A549 treated with CORT108297 at 1 μM for 4 hours (cell line): ENCODE measurements at places on chromosomes 3 and 15. TPM values are rescaled to one million over a fixed set of nuclear protein-coding genes. Genes with fewer than 3 reads are reported as not detected.

The NANOGP8 gene
- total RNA-seq, result not detected in 5 replicates

The FETUB gene
- total RNA-seq, result 0.10 to 0.25 TPM (median 0.16 TPM) in 4 of 5 replicates, not detected in the other

The PPM1L gene
- 0.46 to 0.69 TPM (median 0.61 TPM) in 5 replicates for total RNA-seq

The CAV3 gene
- total RNA-seq, result 0.14 TPM in 1 of 5 replicates, not detected in the others

The HYKK gene
- total RNA-seq, result 5.8 to 6.7 TPM (median 6.1 TPM) in 5 replicates

The TMC3 gene
- total RNA-seq, result not detected in 5 replicates

The PRSS50 gene
- total RNA-seq, result not detected in 5 replicates

The DZIP1L gene
- total RNA-seq, result 5.6 to 8.2 TPM (median 7.9 TPM) in 5 replicates

The CNTN6 gene
- total RNA-seq, result not detected in 5 replicates

The SYNPR gene
- total RNA-seq, result not detected in 5 replicates

The FOXB1 gene
- total RNA-seq, result not detected in 5 replicates

The CLSTN2 gene
- total RNA-seq, result 0.02 to 0.05 TPM (median 0.03 TPM) in 5 replicates

The FAM107A gene
- total RNA-seq, result not detected in 5 replicates

The RYK gene
- 26.1 to 37.5 TPM (median 29.5 TPM) in 5 replicates for total RNA-seq

The CFAP20DC gene
- 2.0 to 3.1 TPM (median 2.3 TPM) in 5 replicates for total RNA-seq

The C3orf85 gene
- total RNA-seq, result not detected in 5 replicates

The FGF7 gene
- total RNA-seq, result not detected in 5 replicates

The FBXL22 gene
- total RNA-seq, result 0.18 to 0.80 TPM (median 0.31 TPM) in 5 replicates
